ENCODE measurements at places on chromosomes 5 and 9.

- DNase-seq = no peak
These were observed 29.1 kb downstream of the TNC start for GRCh38 chr9:115088860-115089259.

DNA sequence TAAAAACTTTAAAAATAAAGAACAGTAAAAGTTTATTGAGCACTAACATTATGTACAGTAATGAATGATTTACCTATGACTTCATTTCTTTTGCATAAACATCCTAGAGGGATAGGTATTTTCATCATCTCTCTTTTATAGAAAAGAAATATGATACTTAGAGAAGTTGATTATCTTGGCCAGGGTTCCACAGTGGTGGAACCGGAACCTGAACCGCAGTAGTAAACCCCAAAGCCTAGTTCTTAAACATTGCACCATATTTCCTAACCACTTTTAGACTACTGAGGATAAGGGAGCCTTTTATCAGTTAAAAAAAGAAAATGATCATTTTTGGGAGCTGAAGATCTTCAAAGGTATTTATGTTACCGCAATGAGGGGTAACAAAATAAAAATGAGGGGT, 205.7 kb upstream of the SGCD start:
- no peak for DNase-seq

DNA sequence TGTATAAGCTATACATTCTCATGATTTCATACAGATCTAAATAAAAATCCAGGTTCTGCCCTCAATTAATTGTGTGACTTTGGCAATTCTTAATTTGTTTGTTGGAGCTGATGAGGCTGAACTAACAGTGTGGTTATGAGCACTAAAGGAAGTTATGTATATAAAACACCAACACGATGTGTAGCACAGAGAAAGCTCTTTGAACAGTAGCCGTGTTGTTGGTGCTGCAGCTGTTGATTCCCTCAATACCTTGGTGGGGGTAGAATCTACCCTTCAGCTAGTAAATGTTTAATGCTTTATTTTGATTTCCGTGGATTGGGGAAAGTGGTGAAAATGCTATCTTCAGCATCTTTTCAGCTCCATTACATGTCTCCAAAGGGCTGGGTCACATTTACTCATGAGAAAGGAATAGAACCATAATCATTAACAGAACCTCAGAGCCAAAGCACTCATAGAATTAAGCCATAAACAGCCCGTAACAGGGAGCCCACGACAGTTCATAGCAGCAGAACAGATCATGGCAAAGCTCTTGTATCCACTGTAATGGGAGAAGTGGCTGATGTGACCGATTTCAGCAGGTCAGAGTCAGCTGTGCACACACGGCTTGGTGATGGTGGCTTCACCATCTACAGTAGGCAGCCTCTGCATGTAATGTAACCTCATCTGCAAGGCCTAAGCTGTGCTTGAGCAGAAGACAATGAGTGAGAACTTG, 332.7 kb downstream of the DIRAS2 start:
- DNase-seq = no peak

GRCh38 chr5:56585461-56585860, 229.9 kb upstream of the MAP3K1 start:
- DNase-seq = no peak

DNA sequence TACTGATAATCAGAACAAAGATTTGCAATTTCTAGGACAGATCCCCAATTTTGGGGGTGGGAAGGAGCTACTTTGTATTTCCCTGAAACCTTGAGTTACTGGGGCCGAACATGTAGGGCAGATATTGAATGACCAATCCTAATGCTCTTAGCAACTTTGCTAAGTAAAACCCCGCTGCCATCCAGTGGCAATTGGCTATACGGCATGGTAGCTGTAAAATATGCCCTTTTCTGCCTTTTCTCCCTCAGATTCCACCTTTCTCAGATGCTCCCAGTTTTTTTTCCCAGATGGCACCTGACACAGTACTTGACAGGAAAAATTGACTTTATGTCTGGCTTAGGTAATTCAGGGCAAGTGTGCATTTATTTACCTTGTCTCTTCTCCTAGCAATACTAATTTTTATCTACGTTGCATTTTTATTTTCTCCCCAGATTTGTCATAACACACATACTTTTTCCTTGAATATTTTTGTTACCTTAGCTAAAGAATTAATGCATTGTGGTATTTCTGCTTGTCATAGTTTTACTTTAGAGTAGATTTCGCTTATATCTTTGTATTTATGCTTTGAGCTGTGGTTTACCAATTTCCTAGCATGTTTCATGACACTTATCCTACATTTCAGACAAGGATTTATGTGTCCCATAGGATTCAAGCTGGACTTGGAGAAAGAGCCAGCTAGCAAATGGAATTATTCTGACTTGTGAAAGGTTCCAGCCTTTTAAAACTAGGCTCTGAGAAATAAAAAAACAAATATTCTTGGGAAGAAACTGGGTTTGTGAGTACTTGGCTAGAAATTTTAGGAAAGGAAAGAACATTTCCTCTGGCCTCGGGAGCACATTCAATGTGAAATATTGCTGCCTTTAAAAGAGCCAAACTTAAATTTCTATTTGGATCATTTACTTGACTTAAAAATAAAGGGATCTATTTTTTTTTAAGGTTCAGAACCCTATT, 37.4 kb downstream of the PIK3R1 start:
- DNase-seq = peak; percentile 26

DNA sequence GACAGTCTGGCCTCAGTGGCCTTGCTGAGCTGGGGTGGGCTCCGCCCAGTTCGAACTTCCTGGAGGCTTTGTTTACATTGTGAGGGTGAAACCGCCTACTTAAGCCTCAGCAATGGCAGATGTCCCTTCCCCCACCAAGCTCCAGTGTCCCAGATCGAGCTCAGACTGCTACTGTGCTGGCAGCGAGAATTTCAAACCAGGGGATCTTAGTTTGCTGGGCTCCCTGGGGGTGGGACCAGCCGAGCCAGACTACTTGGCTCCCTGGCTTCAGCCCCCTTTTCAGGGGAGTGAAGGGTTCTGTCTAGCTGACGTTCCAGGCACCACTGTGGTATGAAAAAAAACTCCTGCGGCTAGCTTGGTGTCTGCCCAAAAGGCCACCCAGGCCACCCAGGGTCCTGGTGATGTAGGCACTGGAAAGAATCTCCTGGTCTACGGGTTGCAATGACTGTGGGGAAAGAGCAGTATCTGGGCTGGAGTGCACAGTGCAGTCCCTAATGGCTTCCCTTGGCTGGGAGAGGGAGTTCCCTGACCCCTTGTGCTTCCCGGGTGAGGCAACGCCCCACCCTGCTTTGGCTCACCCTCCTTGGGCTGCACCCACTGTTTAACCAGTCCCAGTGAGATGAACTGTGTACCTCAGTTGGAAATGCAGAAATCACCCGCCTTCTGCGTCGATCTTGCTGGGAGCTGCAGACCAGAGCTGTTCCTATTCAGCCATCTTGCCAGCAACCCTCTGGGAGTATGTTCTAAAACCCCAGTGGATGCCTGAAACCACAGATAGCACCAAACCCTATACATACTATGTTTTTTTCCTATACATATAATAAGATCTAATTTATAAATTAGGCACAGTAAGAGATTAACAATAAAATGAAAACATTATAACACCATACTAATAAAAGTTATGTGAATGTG, 95.5 kb downstream of the TMEM161B start:
- DNase-seq = no peak

DNA sequence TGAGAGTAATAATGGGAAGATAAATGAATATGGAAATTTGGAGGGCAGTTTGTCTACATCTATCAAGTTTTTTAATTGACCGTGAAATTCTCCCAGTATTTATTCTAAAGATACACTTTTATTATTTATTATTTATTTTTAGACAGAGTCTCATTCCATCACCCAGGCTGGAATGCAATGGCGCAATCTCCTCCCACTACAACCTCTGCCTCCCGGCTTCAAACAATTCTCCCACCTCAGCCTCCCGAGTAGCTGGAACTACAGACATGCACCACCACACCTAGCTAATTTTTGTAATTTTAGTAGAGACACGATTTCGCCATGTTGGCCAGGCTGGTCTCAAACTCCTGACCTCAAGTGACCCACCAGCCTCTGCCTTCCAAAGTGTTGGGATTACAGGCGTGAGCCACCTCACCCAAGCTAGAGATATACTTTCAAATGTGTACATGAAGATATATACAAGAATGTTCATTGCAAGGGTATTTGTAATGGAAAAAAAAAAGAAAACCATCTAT, 97.7 kb upstream of the SLC12A2 start:
- no peak for DNase-seq

- DNase-seq = no peak
These were observed 5.7 kb downstream of the C9orf43 start for GRCh38 chr9:113416149-113416721.

- no peak for DNase-seq
These were observed 378.8 kb upstream of the SEMA6A start for GRCh38 chr5:116953251-116953930.

DNA sequence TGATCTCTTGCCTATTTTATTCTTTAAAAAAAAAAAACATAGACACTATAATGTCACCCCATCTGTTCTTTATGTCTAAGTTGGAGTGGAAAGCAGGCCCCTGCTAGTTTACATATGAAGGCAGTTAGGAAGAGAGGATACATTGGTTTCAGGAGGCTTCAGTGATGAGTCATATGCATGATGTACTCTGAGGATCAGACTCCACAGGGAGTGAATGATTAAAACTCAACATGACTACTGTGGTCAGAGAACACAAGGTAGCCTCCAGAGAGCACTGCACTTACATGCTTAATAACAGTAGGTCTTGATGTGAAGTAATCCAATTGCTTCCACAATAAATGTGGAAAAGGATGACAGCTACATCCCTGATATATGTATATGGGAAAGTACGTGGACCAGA, 22.7 kb upstream of the FSTL4 start:
- DNase-seq = no peak

DNA sequence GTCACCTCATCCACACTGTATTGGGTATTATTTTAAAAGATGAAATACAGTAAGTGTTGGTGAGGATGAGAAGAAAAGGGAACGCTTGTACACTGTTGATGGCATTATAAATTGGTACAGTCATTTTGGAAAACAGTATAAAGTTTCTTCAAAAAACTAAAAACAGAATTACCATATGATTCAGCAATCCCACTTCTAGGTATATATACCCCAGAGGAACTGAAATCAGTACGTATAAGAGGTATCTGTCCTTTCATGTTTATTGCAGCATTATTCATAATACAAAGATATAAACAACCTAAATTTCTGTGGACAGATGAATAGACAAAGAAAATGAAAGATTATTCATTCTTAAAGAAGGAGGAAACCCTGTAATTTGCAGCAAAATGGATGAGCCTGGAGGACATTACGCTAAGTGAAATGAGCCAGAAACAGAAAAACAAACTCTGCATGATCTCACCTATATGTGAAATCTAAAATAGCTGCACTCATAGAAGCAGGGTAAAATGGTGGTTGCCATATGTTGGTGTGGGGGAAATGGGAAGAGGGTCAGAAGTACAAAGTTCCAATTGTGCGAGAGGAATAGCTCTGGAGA, 191.6 kb downstream of the TRIM36 start:
- DNase-seq = no peak

- DNase-seq = no peak
These were observed 174.2 kb downstream of the TMEM161B start for GRCh38 chr5:88094403-88094802.

- no peak for DNase-seq
These were observed 219.3 kb downstream of the KCNN2 start for GRCh38 chr5:114581136-114581535.

- no peak for DNase-seq
These were observed 54.0 kb upstream of the TNC start for GRCh38 chr9:115171921-115172388.

DNA sequence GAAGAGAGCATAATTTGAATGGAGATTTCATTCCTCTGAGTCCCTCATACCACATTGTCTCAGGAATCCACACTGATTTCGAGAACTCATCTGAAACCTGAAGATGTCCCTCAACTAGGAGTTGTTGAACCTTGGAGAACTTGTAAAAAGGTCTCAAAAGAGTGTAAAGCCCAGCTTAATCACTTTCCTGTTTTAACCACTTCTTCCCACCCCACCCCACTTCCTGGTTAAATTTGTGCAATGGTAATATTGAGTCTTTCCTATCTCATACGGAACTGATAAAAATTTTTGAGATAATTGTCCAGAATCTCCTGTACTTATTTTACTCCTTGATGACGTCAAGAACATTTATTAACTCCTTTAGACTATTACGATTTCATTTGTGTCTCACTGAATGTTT, 240.7 kb downstream of the ARRDC3 start:
- DNase-seq = no peak

DNA sequence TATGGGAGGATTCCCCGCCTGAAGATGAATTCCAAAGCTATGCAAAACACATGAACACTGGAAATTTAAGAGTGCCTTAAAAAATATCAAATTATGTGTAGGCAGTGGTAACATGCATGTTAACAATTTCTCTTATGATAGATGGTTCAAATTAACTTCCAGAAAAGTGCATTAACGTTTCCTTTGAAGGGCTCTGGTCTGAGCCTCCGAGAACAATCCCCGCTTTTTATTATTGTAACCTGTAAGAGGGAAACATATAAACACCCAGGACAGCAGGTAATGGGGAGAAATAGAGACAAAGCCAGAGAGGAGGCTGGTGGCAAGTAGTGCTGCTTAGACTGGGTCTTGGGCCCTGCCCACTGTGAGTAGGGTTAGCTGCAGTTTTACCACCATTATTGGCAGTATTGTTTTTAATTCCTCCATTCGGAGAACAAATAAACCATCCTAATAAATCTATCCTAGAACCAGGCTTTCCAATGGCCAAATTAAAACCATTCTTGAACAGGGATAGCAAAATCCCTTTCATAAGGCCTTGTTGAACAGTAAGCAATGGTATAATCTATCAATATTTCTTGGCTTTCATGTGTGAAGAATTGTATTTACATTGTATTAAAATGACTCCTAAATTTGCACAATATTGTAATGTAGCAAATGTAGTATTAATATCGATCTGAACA, 6.3 kb downstream of the NR2F1 start:
- no peak for DNase-seq

DNA sequence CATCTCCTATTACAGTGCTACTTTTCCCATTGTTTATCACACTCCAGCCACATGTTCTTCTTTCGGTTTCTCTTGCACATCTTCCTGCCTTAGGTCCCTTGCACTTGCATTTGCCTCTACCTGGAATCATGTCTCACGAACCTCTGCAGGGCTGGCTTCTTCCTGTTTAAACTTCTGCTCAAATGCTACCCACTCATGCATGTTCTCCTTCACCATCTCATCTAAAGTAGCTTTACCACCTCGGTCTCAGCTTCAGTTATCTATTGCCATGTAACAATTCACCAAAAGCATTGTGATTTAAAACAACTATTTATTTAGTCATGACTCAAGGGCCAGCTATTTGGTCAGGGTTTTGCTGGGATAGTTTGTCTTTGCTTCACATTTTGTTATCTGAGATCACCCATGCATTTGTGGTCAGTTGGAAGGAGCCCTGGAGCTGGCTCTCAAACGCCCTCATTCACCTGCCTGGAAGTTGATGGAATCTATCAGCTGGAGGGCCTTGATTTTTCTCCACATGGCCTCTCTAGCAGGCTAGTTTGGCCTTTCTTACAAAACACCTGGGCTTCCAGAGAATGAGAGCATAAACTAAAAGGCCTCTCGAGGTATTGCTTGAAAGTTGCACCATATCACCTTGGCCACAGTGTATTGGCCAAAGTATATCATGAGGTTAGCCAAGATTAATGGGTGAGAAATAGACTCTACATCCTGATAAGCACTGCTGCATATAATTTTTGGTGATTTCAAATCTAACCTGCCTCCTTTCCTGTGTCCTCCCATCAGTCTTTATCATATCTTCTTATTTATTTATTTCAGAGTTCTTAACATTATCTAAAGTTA, 21.4 kb downstream of the SPINK1 start:
- DNase-seq = no peak
